NCI-H1105 (cell line): ENCODE measurements at places on chromosomes 7 and 10.

GRCh38 chr10:83199374-83199773, 939.9 kb upstream of the GHITM start:
- DNase-seq = no peak

- DNase-seq = no peak
Observed at GRCh38 chr7:29204491-29205272, 10.1 kb downstream of the CHN2 start.

DNA sequence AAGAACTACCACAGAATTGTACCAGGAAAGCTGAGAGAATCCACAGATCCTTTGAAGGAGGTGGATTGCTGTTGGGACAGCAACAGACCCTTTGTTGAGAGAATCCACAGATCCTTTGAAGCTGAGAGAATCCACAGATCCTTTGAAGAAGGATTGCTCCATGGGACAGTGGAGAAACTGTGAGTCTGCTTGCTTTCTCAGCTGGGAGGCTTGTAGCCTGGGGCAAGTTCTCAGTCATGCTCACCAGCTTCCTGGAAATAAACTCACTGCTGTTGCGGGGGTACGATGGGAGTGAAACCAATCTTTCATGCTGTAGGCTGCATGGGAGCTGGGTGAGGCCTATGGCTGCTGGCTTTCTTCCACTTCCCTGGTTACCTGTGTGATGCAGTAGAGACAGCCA, 106.3 kb downstream of the C7orf25 start:
- DNase-seq = no peak

GRCh38 chr10:115762029-115762428, 511.0 kb downstream of the GFRA1 start:
- no peak for DNase-seq

DNA sequence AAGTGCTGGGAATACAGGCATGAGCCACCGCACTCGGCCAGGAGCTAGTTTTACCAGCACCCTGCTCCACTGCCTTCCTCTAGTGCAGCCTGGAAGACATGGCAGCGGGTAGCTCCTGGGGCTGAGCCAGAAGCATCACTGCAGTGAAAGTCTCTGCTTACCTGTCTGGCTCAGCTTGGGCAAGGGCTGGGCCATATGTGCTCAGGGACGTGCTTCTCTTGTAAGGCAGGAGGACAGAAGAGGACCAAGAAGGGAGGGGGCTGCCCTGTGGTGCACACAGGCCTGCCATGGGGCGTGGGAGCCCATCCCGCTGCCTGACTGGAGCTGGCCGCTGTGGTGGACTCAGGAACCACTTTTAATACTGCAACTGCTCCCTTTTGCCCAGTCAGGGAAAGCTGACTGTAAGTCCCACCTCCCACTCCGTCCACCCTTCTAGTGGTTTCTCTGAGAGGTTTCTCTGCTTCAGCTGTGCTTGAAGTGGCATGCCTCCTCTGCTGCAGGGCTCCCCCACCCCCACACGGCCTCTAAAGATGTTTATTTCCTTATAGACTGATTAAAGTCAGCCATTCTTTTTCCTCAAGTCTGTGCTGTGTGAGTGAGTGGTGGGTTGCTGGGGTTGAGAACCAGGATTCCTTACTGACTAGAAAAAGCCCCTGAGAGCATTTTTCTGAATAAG, 25.3 kb upstream of the C10orf95 start:
- no peak for DNase-seq

DNA sequence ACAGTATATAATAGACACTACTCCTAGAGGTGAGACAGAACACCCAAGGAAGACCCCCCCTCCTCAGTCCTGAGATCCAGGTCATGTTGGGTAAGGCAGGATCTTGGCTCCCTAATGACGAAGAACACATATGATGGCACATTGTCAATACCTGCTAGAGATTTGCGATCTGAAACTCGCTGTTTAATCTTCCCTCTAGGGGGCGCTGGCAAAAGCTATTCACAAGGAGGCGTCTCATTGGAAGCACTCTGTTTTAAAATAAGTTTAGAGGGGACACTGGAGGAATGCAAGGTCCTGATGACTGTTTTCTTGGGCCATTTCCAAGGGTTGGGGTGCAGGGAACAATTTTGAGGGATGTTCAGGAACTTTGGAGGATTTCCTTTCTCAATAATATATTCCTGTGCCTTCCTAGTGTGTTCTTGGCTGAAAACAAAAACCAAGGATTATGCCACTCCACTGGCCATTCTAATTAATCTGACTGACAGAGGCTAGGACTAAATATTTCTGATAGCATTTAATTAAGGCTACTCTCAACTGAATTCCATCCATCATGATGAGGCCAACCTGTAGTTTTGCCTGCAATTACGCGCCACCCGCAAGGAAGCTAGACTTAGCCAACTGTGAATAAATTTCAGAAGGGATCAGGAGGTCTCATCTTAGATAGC, 1013.8 kb upstream of the MBL2 start:
- no peak for DNase-seq

DNA sequence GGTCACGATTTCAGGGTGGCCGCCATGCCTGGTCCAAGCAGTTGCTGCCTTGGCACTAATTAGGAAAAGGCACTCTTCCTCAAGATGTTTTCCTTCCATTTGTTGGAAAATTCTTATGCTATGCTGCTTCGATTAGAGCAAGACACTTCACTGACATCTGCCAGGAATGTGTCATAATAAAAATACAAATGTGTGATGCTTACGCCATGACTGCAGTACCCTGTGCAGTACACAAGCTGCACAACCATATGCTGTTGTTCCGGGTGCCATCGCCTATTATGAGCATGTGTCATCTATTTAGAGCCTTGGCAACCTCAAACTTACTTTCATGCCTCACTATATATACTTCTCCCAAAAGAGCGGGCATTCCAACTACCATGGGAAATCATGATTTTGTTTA, 14.9 kb upstream of the MPP7 start:
- DNase-seq = no peak

DNA sequence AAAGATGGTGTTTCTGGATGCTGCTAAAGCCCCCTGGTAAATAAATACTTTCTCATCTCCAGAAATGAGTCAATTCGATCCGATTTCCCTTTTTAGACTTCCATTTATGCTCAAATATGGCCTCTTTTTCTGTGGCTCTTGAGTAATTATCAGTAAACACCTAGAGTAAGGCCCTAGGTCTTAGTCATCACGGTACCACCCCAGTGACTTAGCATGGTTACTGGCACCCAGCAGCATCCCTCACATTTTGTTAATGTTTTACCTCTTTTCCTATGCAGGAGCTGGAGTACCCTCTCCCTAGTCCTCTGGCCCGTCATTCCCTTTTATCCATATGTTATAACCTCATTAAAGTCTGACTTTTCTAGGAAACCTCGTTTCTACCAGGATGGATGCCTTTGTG, 19.5 kb downstream of the CHN2 start:
- no peak for DNase-seq

DNA sequence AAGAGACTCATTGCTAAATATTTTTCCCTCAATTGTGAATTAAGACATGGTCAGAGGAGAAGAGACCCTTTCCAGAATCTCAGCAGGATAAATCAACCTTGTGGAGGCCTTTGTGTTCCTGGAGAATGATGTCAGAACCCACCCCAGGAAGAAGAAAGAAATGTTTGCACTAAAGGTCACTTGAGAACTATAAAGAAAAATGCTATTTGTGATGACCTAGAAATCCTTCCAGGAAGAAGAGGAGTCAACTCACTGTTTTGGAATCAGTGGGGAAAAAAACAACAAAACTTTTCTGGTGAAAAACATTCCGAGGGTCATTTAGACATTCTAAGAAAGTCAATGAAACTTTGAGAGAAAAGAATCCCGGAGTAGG, 129.1 kb upstream of the ANKRD1 start:
- DNase-seq = no peak

- no peak for DNase-seq
Observed at GRCh38 chr7:81648716-81649115, 121.1 kb downstream of the HGF start.

DNA sequence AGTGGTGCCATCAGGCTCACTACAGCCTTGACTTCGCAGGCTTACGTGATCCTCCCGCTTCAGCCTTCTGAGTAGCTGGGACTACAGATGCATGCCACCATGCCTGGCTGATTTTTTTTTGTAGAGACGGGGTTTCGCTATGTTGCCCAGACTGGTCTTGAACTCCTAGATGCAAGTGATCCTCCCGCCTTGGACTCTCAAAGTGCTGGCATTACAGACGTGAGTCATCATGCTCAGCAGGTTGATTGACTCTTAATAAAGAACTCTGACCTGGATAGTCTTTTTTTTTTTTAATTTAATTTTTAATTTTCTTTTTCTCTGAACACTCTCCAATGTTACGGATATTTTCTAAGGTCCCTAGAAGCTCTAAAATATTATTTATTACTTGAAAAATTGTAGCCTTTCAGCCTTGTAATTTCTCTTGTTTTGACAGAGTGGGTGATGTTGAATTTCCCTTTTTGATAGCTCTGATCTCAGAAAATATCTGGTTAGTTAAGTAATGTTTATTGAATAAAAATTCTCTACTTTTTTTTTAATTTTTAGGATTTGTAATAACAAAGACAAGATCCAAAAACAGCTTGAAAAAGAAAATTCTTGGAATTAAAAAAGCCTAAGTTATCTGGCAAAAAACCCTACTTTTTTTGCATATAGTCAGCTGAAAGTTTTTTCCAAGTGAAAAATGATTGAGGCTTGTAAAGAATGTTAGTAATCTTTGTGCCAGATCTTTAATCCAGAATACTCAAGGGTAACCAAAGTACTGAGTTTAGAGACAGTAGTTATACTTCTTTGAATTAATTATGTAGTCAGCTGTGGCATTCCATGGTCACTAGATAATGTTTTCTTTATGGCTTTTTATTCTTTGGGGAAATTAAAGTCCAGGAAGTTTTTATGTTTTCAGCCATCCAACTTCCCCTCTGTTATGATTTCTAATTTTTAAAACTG, 26.7 kb downstream of the TBC1D12 start:
- DNase-seq = no peak

DNA sequence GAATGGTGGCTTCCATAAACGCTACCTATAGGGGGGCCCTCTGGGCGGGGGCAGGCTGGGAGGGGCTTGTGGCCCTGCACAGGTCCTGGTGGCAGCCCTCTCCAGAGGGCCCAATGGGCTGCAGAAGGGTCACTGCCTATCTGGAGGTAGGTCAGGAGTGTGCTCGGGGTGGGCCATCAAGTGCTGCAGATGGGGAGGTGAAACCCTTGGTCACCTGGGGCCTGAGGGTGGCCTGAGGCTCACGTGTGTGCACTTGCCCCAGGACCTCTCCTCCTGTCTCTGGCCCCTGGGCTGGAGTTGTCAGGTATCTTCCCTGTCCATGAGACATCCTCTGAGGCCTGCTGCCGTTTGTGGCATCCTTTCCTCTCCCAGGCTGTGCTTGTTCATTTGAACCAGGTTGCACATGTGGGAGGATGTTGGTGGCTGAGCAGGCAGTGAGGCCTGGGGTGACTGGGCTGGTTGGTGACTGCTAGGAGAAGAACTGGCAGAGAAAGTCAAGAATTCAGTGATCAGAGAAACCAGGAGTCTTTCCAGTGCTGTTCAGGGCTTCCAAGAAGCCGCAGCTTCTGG, 21.1 kb upstream of the SH2D4B start:
- DNase-seq = no peak

GRCh38 chr10:100908378-100908777, 4.4 kb upstream of the SLF2 start:
- no peak for DNase-seq

DNA sequence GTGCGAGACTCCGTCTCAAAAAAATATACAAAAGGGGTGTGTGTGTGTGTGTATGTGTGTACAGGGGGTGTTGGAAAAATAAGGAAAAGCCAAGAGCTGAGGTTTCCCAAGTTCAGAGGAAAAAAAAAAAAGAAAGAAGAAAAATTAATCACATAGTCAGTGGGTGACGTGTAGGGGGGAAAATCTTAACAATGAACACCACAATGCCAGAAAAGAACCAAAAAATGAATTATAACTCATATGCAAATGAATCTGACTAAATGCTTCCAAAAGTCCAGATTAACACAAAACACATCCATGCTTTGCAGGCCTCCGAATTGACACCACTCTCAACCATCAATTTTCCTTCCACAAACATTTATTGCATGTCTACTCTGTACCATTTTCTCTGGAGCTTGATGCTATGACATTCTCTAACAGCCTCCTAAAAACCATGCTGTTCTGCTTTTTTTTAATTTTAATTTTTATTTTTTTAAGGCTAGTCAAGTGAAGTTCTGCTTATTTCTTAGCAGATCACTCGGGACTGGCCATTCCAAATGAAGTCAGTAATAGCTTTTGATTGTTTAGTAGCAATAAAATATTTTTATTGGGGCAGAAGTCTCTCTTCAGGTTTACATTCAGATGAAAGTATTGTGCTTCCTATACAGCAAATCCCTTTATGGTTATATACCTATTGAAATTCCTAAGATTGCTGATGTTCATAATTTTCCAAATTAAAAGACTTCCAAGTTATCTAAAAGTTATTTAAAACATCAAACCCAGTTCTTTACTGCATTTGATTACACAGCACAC, 133.8 kb downstream of the CNOT4 start:
- DNase-seq = no peak

DNA sequence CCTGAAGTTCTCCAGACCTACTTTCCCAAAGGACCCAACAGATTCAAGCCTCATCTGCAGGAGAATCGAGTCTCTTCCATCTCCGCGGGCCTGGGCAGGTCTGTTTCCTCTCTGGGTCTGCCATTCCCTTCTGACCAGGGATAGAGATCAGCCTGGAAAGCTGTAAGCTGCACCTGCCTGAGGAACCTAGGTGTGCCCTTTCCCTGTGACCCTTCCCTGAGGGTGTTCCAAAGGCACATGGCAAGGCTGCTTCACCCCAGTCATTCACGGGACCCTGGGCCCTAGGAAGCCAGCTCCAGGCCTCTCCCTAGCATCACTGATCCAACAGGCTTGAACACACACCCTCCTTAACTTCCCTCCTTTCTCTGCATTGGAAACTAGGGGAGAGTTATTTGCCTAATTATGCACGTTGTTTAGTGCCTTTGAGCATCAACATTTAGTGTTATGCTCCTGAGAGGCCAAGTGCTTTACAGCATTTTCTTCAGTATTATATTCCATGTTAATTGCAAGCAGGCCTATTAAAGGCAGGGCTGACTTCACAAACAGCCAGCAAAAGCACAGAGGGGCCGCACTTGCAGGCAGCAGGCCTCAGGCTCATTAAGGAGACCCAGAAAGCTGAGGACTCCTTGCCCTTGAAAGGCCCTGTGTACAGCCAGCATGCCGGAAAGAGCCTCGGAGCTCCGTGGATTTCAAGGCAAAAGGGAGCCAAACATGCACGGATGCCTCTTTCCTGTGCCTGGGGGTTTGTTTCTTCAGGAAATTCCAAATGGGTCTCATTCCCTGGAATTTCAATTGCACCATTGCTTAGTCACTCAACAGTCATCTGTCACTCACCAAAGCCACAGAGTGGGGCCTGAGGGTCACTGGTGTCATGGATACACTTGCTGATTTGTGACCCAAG, 91.0 kb upstream of the FAM20C start:
- DNase-seq = no peak

GRCh38 chr7:152587366-152587765, 88.6 kb downstream of the XRCC2 start:
- DNase-seq = no peak

- DNase-seq = no peak
Observed at GRCh38 chr7:78828317-78828716, 625.1 kb downstream of the MAGI2 start.

DNA sequence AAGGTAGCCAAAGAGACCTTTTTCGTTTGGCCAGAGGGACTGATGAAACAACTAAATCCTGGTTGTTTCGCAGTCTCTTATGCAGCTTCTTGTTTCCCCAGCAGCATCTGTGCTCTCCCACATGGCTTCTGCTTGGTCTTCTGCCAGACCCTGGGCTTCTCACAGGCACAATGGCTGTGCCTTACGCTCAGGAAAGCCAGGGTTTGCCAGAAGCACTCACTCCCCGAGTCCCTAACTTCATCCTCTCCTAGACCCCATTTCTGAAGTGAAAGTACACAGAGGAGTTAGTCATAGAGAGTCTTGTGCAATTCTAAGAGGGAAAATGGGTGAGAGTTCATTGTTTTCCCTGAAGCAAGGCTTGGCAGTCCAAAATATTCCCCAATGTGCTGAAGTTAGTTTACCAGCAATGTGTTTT, 121.7 kb downstream of the EVX1 start:
- DNase-seq = no peak
